Fibroblast of mammary gland (primary cell): ENCODE measurements at places on chromosomes 2 and 18.

DNA sequence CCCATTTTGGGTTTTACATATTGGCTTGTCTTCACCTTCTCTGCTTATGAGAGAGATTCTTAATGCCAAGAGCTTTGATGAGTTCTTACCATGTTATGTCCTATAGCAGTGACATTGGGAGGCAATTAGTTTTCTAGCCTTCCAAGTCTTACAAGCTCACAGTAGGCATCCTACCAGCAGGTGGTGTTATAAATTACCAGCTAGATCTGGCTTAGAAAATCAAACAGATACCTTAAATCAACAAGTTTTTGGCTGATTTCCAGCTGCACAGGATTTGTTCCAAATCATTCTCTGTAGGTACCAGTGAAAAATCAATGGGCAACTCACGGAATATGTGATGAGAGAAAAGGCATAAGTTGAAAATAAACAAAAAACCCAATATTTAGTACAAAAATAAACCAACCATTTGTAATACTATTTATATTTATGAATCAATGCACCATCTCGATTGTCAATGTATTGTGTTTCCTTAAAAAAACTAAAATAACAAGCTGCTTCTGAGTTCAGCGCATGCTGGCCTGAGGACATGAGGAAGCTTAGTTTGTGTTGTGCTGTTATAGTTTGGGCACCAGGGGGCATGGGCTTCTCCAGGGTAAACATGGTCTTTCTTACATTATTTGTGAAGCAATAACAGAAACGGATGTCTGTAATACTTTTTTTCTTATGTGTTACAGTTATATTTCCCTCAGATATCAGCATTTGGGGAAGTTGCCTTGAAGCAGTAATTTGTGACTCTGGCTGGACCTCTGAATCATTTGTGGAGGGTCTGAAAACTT is 34.1 kb upstream of the NXPH2 start:
- peak; percentile 3 for DNase-seq

DNA sequence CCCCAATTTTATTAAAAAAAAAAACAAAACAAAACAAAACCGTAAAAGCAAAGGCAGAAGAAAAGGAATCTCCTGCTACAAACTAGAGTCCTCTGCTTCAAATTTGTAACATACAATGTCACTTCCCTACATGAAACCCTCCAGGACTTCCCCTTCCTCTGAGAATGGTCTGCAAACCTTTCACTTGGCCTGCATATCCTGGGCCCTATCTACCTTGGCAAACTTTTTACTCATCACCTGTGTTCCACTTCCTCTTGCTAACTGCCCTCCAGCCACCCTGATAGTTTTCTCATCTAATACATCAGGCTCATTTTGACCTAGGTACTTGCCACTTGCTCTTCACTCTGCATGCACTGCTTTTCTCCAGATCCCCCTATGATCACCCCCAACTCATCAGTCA is 255.5 kb downstream of the ETAA1 start:
- no peak for DNase-seq

DNA sequence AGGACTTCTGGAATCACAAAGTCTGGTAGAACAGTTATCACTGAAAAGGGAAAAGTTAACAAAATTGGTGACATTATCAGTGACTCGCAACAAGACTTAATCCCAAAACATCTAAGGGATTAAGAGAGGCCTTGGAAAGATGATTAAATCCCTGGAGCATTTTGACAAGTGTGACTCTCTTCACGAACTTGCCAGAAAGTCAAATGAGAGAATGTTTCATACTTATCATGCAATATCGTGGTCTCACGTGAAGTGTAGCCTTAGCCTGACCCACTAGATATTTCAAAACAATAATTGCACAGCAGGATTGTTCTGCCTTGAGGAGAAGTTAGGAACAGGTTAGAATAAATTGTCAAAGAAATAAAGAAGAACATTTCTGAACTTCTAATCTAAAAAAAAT is 104.5 kb downstream of the COL6A3 start:
- no peak for DNase-seq

GRCh38 chr18:60162388-60162787 is 210.2 kb downstream of the MC4R start:
- no peak for DNase-seq

DNA sequence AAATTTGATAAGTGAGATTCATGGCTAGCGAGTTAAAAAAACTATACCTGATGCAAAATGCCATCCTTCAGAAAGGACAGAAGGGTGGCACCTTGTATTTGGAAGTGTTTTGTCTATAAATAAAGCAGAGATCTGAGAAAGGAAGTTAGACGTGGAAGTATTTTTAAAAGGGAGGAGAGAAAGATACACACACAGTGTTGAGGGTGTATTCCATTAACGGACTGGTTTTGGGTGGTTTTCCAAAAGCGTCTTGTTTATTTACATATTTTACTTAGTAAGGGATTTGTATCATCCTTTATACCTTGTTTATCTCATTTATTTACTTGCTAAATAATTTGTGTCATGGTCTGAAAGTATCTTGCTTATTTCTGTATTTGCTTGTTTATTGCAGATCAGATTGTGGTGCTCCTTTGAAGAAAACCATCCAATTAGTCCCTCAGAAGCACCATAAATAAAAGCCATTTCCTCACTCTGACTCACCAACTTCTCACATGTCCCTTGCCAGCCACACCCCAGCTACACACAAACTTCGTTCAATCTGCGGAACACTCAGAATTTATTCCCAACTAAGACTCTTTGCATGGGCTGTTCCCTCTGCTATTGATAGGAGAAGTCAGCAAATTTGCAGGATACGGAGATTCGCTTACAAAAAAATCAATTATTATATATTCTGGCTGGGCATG is 90.8 kb downstream of the FAM124B start:
- DNase-seq, result peak; percentile 42

DNA sequence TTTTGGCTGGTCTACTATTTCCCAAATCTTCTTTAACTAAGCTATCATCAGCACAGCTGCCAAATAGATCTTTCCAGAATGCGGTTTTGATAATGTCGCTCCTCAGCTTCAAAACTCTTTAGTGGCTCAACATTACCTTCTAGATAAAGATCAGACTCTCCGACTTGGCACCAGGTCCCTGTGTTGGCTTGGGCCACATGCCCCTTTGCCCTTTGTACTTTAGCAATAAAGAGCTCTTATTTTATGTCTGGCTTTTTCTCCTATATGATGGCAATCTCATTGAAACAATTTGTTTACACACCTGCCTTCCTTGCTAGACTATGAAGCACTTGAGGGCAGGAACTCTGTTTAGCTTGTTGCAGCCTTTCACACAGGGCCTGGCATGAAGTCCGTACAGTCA is 128.9 kb upstream of the GATA6 start:
- DNase-seq, result no peak

- DNase-seq, result no peak
Observed at GRCh38 chr2:228869636-228870264, 401.3 kb downstream of the PID1 start.

DNA sequence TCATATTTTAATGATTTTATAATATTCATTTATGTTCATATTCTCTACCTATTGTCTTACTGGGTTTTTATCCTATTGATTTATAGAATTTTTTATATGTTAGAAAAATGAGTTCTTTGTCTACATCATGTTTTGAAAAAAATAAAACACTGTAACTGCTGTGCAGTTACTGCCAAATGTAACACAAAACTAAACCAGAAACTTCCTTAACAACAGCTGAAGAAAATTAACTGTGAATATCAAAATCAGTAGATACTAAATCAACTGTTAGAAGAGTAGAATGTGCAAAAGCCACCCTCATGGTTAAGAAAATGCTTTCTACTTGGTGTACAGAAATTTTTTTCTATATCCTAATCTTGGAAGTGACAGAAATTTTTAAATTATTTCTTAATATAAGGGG is 69.5 kb downstream of the PTRHD1 start:
- DNase-seq, result no peak

- DNase-seq, result no peak
Observed at GRCh38 chr2:142585785-142586184, 291.7 kb upstream of the KYNU start.

DNA sequence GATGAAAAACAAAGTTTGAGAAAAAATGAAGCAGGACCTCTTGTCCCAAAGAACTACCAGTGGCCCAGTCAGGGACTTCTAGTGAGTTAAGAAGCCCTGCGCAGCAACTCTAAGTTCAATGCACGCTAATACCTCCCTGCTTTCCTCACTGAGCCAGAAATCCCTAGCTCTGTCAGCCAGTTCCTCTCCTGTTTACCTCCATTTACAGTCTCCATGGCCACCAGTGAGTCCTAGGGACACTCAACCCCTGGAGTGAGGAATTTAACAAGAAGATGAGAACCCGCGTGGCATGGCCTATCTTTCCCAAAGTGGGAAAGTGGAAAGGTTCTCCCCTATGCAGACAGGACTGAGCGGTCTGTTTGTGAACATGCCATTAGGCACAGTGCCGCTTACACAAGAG is 31.0 kb downstream of the MRPL33 start:
- DNase-seq, result no peak

GRCh38 chr2:111900859-111901258 is 2.5 kb downstream of the MERTK start:
- DNase-seq, result peak; percentile 43

DNA sequence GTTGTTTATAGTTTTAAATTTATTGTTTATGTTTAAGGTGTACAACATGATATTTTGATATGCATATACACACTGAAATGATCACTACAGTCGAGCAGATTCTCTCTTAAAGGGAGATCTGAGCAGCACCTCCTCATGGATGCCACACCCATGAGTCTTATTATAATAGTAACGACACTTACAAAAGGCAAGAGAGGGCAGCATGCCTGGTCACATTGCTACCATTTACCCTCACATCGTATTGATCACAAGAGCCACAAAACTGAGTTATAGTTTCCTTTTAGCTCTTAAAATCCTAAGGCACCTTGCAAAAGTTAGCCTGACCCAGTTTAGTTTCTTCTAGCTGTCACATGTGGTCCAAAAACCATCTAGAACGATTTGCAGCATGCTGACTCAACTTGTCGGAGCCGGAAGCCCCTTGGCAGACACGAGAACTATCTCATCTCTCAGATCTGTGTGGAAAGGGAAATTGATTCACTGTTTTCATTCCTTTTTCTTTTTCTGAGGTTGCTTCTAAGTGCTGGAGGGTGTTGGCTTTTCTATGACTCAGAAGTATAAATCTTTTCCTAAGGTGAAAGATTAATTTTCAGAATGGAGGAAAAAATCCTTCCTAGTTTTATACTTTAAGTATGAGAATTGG is 85.3 kb downstream of the CDC42EP3 start:
- peak; percentile 97 for DNase-seq

DNA sequence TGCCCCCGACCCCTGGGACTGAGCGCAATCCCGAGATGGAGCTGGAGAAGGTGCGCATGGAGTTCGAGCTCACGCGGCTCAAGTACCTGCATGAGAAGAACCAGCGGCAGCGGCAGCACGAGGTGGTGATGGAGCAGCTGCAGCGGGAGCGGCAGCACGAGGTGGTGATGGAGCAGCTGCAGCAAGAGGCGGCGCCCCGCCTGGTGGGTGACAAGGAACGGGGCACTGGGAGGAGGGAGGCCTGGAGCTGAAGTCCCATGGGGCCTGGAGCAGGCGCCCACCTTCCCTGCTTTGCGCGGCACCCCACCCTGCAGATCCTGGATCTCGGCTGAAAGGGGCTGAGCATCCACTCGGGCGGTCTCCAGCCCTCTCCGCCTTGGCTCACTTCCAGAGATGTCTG is 1.2 kb downstream of the TMEM247 start:
- DNase-seq, result no peak

DNA sequence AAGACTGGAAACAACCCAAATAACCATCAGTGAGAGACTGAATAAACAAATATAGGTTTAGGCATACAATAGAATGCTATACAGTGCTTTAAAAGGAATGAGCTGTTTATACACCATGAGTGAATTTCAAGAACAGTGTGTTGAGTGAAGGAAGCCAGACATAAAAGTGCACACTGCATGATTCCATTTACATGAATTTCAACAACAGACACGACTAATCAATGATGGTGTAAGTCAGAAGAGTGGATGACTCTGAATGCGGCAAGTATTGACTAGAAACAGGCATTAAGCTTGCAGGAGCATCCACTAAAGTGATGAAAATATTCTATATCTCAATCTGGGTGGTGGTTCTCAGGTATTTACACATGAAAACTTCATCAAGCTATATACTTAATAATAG is 142.7 kb upstream of the SLC39A10 start:
- no peak for DNase-seq

- DNase-seq, result no peak
Observed at GRCh38 chr18:58088691-58089065, 44.7 kb downstream of the NEDD4L start.

- DNase-seq, result no peak
Observed at GRCh38 chr18:75168619-75169018, 40.3 kb downstream of the PTGR3 start.

DNA sequence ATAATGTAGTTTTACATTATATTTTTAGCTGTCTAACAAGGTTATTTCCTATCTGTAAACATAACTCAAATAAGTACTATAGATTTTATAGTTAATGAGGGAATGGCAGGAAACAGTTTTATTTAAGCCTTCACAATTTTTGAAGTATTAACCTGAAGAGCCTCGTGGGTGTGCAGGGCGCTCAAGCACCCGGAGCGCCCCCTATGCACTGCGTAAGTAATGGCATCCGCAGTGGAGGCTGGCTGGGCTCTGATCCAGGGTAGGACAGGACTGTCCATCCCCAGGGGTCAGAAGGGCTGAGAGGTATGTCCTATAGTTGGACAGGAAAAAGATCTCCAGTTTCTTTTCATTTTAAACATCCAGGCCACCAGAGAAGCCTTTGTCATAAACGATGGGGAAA is 8.2 kb upstream of the GBX2 start:
- peak; percentile 34 for DNase-seq
